ENCODE measurements at places on chromosomes 12 and 14.

DNA sequence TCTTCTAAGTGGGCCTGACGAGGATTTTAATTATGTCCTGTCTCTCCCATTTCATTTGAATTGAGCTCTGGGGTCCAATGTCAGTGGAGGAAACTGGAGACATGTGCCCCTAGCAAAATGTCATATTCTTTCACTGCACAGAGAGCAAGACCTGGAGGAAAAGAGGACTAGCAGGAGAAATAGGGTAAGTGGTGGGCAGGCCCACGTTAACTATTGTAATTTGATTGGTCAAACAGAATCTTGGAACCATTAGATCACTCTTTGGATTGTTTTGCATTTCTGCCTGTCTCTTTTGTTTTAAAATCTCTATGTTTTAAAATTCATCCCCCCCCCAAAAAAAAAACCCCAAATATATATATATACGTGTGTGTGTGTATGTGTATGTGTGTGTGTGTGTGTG, 113.9 kb upstream of the PELI2 start:
- no peak for DNase-seq

DNA sequence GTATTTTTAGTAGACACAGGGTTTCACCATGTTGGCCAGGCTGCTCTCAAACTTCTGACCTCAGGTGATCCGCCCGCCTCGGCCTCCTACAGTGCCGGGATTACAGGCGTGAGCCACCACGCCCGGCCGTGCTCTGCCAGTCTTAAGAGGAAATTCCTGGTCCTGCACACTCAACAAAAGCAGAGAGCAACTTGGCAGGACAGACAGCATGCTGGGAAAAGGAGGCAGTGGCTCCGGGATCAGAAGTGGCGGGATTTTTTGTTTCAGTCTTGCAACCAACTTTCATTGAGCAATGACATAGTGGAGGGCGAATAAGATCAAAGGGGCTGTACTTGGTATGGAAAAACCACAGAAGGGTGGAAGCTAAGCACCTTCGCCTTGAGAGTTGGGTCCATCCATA, 2.1 kb downstream of the CKAP4 start:
- no peak for DNase-seq

- DNase-seq = no peak
These were observed 45.2 kb upstream of the FKBP4 start for GRCh38 chr12:2749580-2749979.

DNA sequence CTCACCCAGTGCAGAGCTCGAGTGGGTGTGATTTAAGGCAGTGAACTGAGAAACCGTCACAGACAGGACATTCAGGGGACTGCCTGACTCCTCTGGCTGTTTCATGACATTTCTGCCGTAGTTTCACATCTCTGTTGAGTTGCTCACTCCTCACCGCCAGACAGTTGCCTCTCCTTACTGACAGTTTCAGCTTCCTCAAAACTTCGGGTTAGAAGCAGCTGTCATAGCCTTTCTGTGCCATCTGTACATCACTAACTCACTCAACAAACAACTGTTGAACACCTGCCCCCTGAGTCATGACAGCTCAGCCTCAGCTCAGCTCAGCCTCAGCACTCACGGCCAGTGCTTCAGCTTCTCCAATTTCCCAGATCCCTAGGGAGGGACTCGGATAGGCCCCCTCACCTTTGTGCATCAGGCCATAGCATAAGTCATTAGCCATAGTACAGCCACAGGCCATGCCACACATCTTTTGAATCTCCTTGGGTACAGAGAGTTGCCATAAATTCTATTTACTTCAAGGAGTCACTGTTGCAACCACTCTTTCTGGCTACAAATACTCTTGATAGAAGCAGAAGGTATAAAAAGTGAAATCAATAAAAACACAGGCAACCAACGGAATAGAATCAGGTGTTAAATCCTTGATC, 6.2 kb upstream of the SLC15A4 start:
- no peak for DNase-seq

DNA sequence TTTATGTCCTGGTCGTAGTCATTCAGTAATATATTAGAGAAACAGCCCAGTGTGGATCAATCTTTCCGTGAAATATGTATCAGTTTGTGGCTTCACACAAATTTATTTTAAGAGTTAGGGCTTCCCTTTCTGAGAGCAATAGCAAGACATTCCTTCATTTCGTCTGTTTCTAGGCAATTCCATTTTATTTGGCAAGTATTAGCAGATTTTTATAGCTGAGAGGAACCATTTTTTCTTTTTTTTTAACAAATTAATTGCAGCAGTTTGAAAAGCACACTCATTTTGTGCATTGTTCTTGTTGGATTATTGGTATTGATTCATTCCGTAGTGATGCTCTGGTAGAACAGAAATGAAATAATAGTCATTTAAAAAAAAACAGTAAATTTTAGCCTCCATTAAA, 132.9 kb downstream of the SRGAP1 start:
- DNase-seq = no peak

GRCh38 chr14:104712881-104713734, 10.9 kb upstream of the ADSS1 start:
- DNase-seq = no peak

DNA sequence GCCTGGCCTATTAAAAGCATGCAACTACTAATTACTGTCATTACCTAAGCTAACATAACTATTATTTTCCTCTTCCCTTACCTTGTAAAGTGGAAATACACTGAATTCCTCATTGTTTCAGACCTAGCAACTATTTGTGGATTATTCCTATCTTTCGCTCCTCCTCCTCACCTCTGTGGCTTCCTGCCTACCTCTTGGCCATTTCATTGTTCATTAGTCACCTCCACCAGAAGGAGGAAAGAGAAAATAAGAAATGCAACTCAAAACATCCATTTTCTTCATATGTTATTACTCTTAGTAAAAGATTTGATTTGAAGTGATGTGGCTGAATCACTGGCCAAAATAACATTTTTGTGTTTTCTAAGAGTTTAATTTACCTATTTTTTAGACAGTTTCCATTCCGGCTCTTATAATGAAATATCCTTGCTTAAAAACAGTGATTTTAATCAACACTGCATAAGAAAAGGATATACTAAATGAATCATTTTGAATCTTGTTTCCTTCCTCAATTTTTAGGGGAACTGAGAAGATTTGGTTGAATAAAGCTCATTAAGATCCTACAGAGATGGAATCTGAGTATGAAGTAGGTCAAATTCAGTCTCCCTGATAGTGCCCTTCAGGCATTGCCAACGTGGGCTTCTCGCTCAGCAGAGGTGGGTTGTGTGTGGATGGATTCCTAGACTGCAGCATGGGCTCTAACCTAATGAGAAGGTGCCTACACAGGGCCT, 27.6 kb upstream of the ARHGAP5 start:
- DNase-seq = no peak

DNA sequence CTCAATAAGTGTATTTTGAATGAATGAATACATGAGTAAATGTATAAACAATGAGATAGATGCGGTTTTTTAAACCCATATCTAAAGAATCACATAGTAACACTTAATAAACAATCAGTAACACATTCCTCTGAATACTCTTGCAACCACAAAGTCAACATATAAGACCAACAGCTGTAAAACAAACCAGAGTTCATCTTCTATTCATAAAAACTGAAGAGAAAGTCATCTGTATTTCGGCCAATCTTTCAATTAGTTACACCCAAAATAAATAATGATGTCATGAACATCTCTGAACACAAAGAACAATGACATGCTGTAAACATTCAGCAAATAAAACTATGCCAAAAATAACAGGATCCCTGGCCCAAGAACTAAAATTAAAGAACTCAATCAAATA, 47.2 kb downstream of the ARMH4 start:
- DNase-seq = no peak

- DNase-seq = no peak
These were observed 380.5 kb downstream of the VRK1 start for GRCh38 chr14:97177635-97178034.

DNA sequence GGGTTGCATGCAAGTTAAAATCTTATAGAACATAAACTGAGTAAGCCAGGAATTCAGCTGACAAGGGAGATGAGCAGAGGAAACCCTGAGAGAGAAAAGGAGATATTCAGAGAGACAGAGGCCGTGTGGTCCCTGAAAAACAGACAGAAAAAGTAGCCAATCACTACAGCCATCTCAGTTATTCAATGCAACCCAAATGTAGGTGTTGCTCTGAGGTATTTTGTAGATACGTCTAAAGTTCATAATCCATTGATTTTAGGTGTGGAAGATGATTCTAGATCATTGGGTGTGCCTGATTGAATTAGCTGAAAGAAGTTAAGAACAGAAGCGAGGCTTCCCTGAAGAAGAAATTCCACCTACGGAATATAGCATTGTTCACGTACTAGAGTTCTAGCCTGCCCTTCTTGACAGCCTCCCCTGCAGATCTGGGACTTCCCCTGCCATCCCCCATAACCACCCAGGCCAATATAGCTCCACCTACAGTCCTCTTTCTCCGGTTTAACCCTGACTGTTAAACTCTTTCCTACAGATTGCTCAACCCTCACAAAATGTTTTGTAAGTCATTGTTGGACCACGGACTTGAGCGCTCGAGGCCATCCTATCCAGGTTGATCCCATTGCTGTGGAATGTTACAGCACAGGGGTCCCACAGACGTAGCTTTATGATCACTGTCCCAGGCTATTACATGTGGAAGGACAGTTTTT, 21.7 kb downstream of the AICDA start:
- peak; percentile 19 for DNase-seq

GRCh38 chr12:89661706-89662330, 46.8 kb downstream of the ATP2B1 start:
- no peak for DNase-seq

DNA sequence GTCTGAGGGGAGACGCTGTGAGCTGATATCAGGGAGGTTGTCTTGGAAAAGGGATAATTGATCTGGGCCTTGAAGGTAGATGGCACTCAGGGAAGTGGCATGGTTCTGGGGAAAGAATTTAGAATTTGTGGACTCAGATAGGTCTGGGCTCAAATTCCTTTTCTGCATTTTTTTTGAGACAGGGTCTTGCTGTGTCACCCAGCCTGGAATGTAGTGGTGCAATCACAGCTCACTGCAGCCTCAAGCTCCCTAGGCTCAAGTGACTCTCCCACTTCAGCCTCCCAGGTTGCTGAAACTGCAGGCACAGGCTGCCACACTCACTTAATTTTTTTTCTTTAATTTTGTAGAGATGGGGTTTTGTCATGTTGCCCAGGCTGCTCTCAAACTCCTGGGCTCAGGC, 98.1 kb upstream of the NCOR2 start:
- no peak for DNase-seq

- no peak for DNase-seq
These were observed 60.5 kb upstream of the NUDT4 start for GRCh38 chr12:93317227-93317626.

DNA sequence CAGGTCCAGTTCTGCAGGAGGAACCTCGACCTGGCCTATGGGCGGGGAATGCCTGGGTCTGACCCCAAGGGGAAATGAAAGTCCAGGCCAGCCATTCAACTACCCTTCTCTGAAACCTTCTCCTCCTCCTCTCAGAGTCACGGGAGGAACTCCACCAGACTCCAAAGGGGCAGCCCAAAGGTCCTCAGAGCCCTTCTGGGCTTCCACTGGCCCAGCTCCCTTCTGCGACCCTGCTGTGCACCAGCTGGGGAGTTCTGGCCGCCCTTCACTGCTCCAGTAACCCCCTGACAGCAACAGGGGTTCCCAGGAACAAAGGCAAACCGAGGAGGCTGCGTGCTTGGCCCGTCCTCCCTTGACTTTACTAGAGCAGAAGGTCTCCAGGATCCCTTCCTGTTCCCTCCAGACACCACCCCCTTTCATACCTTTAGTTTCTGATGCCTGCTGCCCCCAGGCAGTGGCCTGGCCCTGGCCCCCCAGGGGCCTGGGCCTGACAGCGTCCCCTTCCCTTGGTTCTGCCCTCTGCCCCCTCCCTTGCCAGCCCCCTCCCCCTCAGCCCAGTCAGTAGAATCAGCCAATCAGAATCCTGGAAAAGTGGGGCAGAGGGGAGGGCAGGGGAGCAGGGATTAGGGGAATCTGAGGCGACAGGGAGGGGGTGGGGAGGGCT, 850 bp upstream of the ZNF385A start:
- DNase-seq = no peak

DNA sequence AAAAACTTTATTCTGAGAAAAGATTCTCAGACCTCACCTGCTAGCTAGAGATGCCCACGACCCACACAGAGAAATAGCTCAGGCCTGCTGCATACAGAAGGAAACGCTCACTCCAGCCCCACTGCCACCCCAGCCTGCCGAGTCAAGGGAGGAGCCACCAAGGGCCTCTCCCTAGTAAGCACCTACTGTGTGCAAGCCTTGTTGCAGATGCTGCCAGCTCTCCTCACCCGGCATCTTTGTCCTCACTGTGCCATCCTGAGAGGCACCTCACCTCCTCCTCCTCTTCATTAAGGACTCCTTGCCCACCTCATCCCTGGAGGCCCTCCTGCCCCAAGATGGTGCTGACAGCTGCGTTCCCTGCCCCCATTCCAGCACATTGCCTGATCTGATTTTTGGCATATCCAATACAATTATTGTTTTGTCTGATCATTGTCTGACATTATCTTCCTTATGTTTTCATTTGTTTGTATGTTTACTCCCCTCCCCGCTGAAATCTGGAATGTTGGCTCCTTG, 196.9 kb downstream of the SLC15A4 start:
- no peak for DNase-seq

- no peak for DNase-seq
These were observed 50.1 kb downstream of the LRCOL1 start for GRCh38 chr12:132560364-132560613.

GRCh38 chr14:38517426-38517825, 261.5 kb upstream of the CLEC14A start:
- DNase-seq = no peak

DNA sequence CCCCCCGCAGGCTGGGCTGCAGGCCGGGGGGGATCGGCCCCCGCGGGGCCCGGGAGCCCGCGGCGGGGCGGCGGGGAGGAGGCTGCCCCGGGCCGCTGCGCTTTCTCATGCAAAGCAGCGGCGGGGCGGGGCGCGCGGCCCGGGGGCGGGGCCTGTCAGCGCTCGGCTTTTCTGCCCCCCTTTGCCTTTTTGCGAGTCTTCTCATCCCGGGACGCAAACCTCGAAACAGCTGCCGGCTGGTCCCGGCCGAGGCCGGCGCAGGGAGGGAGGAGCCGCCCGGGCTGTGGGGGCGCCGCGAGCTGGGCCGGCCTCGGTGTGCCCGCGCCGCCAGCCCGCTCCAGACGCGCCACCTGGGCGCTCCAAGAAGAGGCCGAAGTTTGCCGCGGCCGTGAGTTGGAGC, at the start of gene FZD10:
FZD10 (plus strand) TSS at position 198 of the 400 bp plus-strand sequence. CDS start 479 bp downstream, outside the sequence.
- no peak for DNase-seq

DNA sequence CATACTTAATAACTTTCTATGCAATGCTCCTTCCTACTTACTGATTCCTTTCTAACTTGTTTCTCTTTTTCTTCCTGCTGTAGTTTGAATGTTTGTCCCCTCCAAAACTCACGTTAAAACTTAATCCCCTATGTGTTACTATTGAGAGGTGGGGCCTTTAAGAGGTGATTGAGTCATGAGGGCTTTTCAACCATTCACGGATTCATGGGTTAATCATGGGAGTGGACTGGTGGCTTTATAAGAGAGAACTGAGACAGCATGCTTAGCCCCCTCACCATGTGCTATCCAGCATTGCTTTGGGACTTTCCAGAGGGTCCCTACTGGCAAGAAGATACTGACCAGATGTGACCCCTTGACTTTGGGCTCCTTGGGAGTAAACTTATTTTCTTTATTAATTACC, 66.0 kb upstream of the TRIM9 start:
- DNase-seq = no peak
